Calu3 (cell line): ENCODE measurements at places on chromosomes 13 and 19. TPM values are rescaled to one million over a fixed set of nuclear protein-coding genes. Genes with fewer than 3 reads are reported as not detected.

GRCh38 chr13:107217251-107217650 lies 649.3 kb upstream of the ARGLU1 start:
- no peak for DNase-seq

GRCh38 chr13:109145631-109146030 lies 516.2 kb downstream of the MYO16 start:
- no peak for DNase-seq

- no peak for DNase-seq
These were observed 240.3 kb downstream of the DCT start for GRCh38 chr13:94239135-94239534.

DNA sequence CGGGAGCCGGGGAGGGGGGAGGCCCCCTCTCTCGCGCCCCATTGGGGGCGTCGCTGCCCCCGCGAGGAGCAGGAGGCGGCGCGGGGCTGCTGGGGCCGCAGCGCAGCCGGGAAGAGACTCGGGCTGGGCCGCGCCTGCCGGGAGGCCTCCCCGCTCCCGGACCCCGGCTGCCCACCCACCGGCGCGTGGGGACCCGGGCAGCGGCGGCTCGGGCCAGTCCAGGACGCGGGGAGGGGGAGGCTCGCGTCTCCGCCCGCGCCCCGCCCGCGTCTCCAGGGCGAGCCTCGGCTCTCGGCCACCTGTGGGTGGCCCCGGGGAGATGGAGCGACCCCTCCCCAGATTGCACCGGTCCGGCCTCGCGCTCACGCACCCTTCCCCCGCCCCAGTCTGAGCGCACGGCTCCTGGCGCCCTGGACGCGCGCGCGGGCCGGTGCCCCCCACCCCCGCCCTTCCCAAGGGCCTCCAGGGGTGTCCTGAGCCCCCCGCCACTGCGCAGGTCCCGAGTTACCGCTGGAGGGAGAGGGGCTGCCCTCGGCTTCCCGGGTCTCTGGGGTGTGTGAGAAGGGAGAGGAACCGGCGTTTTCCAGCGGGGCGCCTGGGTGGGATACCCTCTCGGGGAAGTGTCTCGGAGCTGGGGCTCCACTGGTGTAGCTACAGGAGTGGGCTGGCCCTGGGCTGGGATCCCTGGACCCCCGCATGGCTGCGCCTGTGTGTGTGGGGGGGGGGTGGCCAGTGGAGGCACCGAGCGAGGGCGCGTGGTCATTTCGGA lies 645 bp downstream of the PALM start:
- DNase-seq: no peak

- DNase-seq: no peak
These were observed 1.6 kb downstream of the HPN start for GRCh38 chr19:35042954-35043604.

GRCh38 chr19:33064792-33065550 lies at the start of gene RHPN2:
Gene RHPN2, minus strand, starts transcription at chr19:33064888. Its CDS starts 36 bp downstream, at chr19:33064852.
- peak; percentile 80 for DNase-seq

GRCh38 chr13:28320209-28320608 lies 174.7 kb downstream of the FLT1 start:
- DNase-seq: no peak

DNA sequence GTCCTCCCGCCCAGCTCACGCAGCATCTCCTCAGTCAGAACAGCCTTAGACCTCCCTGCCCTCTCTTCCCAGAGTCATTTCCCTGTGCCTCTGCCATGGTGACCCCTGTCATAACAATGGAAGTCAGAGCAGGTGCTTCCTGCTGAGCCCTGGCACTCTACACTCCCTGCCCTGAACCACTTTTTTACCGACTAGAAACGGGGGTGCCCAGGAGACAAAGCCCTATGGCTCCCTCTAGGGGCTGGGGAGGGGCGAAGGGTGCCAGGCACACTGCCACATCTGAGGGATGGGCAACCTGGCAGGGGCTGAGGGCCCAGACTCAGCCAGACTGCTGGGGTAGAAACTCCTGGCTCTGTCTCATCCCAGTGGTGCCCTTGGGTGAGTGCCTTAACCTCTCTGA lies 16.4 kb downstream of the ZNF574 start:
- DNase-seq: peak; percentile 85

DNA sequence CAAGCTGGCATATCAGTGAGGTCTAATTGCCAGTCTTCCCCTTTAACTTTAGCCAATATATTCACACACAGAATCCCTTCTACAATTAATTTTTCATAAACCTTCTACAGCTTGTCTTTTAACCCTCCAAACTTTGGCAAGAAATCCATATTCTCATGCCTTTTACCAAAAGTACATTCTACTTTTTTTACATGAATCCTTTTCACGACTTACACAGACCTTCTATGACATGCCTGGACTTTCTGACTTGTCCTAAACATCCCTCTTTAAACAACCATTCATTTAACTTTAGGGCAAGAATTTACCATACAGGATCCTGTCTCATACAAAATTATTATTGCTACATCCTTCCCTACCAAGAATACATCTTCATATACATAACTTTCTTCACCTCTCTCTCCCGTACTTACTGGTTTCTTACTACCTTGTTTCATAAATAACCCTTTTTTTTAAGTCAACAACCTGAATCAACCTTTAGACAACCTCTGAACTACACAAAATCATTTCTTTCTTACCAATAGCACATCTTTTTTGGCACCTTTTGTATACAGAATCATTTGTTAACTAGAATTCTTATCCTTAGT lies 23.5 kb downstream of the ZNF544 start:
- no peak for DNase-seq

DNA sequence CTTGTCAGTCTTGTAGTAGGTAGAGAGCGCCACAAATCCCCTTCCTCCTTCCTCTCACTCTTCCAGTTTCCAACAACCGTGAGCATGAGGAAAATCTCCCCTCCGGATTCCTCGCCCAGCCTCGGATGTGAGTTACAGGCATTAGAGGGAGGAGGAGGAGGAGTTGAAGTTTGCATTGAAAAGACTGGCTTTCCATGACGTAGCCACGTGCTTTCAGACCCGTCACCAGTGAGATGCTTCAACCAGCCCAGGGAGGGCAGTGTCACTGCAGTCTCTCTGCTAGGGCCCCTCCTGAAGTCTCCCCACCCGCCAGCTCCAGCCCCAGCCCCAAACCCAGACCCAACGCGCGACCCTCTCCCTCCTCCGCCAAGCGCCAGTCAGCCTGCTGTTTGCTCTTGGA lies 442 bp upstream of the FGF14 start:
- DNase-seq: no peak

DNA sequence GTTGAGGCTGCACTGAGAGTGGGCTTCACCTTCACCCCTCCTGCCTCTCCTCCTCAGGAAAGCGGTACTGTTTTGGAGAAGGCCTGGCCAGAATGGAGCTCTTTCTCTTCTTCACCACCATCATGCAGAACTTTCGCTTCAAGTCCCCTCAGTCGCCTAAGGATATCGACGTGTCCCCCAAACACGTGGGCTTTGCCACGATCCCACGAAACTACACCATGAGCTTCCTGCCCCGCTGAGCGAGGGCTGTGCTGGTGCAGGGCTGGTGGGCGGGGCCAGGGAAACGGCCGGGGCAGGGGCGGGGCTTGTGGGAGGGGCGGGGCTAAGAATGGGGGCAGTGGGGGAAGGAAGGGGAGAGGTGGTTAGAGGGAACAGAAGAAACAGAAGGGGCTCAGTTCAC lies 7.5 kb downstream of the CYP2A13 start:
- DNase-seq: no peak

DNA sequence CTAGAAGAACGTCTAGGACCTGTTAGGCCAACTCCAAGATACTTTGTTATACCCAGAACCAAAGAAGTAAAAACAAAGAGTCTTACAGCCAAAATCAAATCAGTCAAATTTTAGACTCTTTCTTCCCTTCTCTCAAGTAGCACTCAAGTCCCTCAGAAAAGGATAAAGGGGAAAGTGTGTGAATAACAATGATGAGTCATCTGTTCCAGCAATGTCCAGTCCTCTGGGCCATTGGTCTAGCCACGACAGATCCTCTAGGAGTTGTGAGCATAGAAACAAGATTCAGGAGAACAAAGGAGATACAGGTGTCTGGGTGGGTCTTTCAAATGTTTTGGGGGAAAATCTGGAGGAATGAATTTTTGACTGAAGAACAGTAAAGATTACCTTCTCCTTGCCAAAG lies 36.3 kb downstream of the STOML3 start:
- no peak for DNase-seq

DNA sequence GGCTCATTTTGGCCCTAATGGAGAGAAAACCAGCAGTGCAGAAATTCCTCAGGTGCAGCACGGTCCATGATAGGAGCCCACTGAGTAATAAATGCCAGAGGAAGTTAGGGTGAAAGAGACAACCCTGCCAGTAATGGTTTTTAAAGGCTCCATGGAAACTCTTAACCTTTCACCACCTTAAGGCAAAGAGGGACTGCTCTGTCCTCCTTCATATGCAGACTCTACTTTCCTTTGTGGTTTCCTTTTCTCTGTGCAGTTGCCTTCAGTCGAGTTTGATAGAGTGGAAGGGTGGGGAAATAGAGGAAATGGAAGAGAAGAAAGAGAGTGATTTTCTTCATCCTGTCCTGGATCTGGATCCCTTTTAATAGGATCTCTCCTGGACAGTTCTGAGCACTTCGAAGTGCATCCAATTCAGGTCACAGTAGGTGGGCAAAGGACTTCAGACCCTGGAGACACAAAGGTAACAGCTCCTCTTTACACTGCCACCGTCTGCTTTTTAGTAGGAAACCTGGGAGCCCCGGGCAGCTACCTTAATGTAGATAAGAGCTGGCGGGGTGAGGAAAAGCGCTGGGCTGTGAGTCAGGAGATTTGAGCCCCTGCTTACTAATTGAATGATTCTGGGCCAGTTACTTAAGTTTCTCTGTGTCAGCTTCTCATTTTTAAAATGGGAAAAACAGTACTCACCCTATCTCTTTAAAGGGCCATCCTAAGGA lies 294.8 kb downstream of the KCNRG start:
- no peak for DNase-seq

GRCh38 chr13:110455444-110455843 lies 106.1 kb downstream of the RAB20 start:
- no peak for DNase-seq

DNA sequence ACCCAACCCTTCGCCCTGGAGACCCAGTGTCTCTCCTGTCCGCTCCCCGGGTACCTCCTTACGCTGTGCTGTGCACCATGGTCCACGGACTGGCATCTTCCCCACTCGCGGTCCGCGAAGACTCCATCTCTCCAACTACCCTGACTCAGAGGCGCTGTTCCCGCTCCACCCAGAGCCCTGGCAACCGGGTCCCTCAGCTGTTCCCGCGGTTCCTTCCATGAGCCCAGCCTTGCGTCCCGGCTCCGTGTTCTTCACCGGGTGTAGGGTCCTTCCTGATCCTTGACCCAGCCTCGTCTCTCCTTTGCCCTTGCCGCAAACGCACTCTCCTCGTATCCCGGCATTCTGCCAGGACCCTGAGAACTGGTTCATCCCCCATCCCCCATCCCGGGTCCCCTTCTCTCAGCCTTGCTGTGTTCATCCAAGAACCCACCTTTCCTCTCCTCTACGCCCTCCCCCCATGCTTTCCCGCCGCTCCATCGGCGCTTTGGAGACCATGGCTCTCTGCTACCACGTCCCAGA lies 664 bp downstream of the ICAM5 start:
- no peak for DNase-seq

- DNase-seq: no peak
These were observed 558.5 kb downstream of the RFC3 start for GRCh38 chr13:34376483-34376882.

DNA sequence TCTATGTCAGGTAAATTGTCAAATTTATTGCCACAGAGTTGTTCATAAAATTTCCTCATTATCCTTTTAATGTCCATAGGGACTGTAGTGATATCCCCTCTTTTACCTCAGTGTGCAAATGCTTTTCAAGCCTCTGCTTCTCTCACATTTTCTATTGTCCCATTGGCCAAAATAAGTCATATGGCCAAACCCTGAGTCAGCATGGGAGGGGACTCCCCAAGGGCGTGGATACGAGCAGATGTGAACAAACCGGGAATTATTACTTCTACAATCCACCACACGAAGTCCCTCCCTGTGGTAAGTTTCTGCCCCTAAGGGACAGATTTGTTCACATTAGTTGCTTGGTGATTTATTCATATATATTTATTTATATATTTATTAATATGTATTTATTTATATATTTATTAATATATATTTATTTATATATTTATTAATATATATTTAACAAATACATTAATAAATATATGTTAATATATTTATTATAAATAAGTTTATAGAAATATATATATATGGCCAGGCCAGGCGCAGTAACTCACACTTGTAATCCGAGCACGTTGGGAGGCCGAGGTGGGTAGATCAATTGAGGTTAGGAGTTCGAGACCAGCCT lies 20.1 kb upstream of the CAMSAP3 start:
- DNase-seq: no peak

GRCh38 chr19:5839065-5840017 lies at the start of gene FUT6:
Gene FUT6, minus strand, starts transcription at chr19:5839702. Its CDS starts 7,135 bp downstream, at chr19:5832567.
- no peak for DNase-seq

GSX1 gene
- not detected in 2 replicates for total RNA-seq

KLK4 gene
- not detected in 2 replicates for total RNA-seq

ZNF491 gene
- total RNA-seq: 0.24 and 0.92 TPM in 2 replicates

TTYH1 gene
- 2.9 and 3.9 TPM in 2 replicates for total RNA-seq

KCNN4 gene
- 147 and 152 TPM in 2 replicates for total RNA-seq

TMEM145 gene
- total RNA-seq: 1.5 and 3.1 TPM in 2 replicates

SIGLEC14 gene
- total RNA-seq: not detected in 2 replicates

PRX gene
- total RNA-seq: 1.6 and 1.8 TPM in 2 replicates

HMG20B gene
- 58.1 and 58.4 TPM in 2 replicates for total RNA-seq

TBXA2R gene
- 0.20 and 0.24 TPM in 2 replicates for total RNA-seq

TMEM190 gene
- total RNA-seq: not detected in 2 replicates

ATP1A3 gene
- 1.1 and 1.7 TPM in 2 replicates for total RNA-seq

ZNF763 gene
- total RNA-seq: 1.7 and 2.0 TPM in 2 replicates
